HAP-1 (cell line): ENCODE measurements at places on chromosomes 5 and 9.

DNA sequence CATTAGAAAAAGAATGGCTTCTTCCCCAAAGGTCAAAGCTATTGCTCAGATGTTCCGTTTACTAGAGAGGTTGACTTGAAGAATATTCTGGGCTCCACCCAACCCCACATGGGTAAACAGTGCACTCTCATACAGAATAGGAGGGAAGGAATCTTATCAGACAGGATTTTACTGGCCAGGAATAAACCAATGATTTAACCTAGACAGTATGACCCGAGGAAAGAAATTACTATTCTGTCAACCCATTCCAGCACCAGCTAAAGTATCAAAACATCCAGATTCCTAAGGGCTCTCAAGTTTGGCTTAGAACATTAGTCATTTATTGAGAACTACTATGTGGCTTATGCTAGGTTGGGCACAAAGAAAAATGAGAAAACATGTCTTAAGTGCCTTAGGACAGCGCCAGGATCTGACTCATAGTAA is 493.6 kb upstream of the KLF4 start:
- DNase-seq, result no peak

GRCh38 chr5:143190260-143190810 is 213.2 kb downstream of the NR3C1 start:
- no peak for DNase-seq

GRCh38 chr5:19626211-19626610 is 361.8 kb downstream of the CDH18 start:
- no peak for DNase-seq

DNA sequence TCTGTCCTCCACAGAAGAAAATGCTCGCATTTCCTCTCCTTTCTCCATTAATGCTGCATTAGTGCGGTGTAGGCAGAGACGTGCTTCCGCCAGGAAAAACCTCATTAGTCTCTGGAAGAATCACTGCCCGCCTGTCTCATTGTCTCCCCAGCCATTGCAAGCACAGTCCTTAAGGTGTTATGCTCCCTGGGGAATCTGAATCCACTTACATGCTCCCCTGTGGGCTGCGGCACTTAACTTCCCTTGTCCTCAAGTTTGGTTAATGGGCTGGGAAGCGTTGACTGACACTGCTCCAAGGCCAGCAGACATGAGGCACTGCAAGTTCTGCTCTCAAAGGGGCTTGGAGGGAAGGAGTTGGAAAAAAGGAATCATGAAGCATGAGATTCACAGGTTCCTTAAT is 41.6 kb downstream of the TARS1 start:
- no peak for DNase-seq

- no peak for DNase-seq
Measured at GRCh38 chr5:33563983-33564908, 123.5 kb downstream of the TARS1 start.
